Stimulated activated CD8-positive, alpha-beta memory T cell treated with anti-CD3 and anti-CD28 coated beads, Interleukin-2, amount 100 ng/mL, for 1 hour (primary cell): ENCODE measurements at places on chromosomes 12 and 14.
A peak's percentile ranks its signal among the peaks of the same experiment; 100 is the strongest.

GRCh38 chr12:68065687-68066086 lies 76.4 kb downstream of the IFNG-AS1 start:
- DNase-seq = no peak

- peak; percentile 73 for DNase-seq
These were observed 446 bp upstream of the SPATS2 start for GRCh38 chr12:49366652-49367380.

- DNase-seq = no peak
These were observed 30.4 kb upstream of the GCH1 start for GRCh38 chr14:54933006-54933405.

- no peak for DNase-seq
These were observed 13.3 kb downstream of the YBX3 start for GRCh38 chr12:10709808-10710207.

GRCh38 chr12:53048780-53049401 lies 974 bp upstream of the TNS2 start:
- DNase-seq = no peak

DNA sequence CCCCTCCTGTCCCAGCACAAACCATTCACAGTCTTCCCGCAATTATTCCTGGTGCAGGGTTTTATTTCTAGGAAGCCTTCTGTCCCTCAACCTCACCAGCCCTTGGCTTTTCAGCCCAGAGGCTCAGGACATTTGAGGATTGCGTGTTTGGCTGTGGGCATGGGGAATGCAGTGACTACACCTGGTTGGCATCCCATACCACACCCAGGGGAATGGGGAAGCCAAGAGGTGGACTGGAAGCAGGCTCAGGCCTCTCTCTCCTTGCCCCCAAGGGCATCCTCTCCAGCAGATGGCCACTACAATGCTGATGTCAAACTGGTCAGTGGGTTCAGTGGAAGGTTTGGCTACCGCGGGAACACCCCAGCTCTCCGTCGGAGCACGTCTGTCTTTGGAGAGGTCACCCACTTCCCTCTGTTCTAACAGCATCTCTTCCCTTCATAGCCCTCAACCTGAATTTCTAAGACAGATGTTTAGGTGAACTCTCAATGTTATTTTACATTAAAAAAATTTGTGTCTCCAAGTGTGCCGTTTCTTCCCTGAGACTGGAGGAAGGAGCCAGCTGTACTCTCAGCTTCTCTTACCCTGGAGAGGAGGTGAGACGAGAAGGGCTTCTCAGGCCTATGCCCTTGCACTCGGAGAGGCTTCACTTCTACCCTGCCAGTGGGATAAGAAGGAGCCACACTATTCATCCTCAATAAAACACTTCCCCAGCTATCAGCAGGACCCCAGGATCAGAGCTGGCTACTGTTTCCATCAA lies 35.5 kb downstream of the DCAF4 start:
- no peak for DNase-seq

DNA sequence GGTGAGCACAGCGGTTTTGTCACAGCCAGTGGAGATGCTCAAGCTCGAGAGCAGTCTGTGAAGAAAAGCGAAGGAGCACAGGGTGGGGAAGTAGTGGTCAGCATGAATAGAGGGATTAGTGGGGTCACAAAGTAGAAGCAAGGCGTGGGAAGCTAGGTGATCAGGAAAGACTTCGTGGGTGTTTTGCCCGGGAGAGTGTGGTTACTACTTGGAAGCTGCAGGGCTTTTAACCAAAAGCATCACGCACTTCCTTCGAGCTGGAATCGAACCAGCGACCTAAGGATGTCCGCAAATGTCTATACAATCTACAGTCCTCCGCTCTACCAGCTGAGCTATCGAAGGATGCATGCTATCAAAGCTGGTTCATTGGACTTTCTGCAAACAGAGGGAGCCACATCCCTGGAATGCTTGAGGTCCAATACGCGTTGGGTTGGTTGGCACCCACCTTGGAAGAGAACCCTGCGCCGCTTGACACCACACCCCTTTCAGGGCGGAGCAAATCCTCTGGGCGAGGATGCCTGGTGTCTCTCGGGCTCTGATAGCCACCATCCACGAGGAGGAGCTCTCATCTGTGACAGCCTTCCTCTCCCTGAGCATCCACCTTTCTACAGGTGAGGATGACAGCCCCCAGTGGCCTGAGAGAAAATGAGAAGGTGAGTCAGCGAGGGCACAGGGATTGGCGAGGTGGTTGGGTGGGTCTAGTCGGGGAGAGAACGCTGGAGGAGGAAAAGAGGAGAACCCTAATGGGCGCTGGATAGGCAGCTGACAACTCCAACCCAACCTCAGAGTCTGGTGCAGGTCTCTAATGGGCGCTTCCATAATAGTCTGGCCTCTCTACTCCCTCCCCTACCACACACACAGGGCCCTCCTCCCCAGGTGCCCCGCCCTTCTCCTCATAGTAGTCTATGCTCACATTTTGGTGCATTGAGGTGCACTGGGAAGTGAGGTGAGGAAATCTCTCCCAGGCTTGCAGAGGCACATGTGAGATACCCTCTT lies 16.0 kb upstream of the OR6S1 start:
- no peak for DNase-seq

DNA sequence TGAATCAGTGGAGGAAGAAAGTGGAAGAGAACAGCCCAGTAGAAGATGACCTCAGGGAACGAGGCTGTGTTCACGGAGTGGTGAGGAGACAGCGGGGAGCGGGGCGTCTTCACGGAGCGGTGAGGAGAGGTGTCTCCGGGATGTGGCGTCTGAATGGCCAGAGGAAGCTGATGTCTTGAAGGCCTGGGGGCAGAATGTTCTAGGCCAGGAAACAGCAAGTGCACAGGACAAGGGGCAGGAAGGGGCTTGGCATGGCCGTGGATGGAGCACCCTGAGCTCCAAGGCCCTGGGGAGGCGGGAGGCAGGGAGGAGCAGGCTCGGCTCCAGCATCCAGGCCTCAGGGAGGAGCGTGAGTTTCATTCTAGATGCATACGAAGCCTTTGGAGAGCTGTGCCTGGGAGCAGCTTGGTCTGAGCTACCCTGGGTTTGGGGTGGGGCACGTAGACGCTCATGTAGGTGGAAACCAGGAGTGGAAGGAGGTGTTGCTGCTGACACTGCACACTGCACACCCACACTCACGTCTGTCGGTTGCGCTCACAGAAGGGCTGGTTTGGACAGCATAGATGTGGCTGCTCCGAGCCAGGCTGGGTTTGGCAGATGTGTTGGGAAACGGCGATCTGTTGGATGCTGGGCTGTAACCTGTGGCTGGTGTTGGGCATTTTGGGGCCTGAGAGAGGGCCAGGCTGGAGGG lies 131.6 kb downstream of the ADGRD1 start:
- no peak for DNase-seq

GRCh38 chr14:95511687-95512086 lies 4.8 kb downstream of the SYNE3 start:
- DNase-seq = no peak

GRCh38 chr12:66063916-66064315 lies 66.6 kb downstream of the LLPH start:
- DNase-seq = no peak

GRCh38 chr12:25835385-25835784 lies 123.1 kb upstream of the RASSF8 start:
- DNase-seq = no peak

DNA sequence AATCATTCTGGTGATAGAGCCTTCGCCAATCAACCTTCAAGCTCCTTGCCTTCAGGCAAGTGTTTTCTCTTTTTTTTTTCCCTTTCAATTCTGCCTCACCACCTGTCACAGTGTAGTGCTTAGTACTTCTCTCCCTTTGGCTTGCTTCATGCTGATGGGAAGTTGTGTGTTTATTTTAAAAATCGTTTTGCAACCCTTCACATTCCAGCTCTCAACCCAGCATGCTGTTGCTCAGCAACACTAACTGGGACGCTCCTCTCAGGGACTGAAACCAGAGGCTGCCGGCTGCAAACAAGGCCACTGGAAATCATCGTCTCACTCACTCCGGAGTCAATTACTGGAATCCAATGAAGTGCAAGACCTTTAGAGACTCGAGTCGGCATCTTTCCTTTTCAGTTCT lies 342.7 kb downstream of the PRKD1 start:
- no peak for DNase-seq

GRCh38 chr12:9669019-9669326 lies 540 bp upstream of the CLEC2D start:
- DNase-seq = no peak

GRCh38 chr14:93713726-93714405 lies 74.4 kb downstream of the PRIMA1 start:
- DNase-seq = no peak

- no peak for DNase-seq
These were observed 214.0 kb upstream of the MIS18BP1 start for GRCh38 chr14:45467023-45467422.

GRCh38 chr12:14769969-14770495 lies 33.2 kb downstream of the WBP11 start:
- DNase-seq = peak; percentile 77

GRCh38 chr14:105059035-105059924 lies 6.0 kb downstream of the GPR132 start:
- DNase-seq = no peak

GRCh38 chr12:45464699-45465098 lies 248.8 kb downstream of the ANO6 start:
- no peak for DNase-seq

DNA sequence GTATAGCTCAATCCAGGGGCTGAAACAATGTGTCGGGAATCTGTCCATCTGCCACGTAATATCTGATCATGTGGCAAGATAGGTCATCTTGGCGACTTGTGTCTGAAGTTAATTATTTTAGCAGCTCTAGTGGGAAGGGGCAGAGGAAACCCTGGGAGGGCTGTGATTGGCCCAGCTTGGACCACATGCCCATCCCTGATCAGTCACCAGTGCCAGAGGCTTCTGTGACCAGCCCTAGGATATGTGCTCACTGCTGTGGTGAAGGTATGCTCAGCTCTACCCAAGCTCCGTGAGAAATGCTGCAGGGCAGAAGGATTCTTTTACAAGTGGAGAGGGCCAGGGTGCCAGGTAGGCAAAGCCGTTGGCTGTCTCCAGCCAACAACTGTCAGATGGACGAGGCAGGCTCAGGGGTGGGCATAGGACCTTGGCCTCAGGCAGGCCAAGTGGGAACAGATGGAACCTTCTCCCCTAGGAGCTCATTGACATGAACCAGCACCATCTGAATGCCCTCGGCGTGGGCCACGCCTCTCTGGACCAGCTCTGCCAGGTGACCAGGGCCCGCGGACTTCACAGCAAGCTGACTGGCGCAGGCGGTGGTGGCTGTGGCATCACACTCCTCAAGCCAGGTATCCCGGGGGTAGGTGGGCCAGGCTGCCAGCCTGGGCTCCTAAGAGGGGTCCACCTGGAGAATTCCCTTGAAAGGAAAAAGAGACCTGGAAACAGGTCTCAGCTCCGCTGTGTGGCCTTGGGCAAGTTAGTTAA lies 21.1 kb downstream of the MVK start:
- DNase-seq = no peak

GRCh38 chr12:22684140-22685118 lies 59.5 kb downstream of the ETNK1 start:
- no peak for DNase-seq

DNA sequence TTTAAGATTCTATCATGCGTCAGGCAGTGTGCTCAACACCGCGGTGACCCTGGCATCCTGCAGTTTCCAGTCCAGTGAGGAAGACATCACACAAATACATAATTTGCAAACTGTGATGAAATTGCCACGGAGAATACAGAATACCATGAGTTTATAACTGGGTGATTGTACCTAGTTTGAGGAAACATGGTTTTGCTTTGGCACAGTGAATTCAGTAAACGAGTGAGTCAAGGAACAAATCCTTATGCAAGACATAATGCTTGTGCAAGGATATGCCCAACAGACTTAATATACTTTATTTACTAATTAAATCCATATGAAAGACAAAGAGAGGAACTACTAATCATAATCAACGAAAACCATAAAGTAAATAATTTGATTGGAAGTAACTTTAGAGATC lies 311.8 kb upstream of the TMTC1 start:
- no peak for DNase-seq

DNA sequence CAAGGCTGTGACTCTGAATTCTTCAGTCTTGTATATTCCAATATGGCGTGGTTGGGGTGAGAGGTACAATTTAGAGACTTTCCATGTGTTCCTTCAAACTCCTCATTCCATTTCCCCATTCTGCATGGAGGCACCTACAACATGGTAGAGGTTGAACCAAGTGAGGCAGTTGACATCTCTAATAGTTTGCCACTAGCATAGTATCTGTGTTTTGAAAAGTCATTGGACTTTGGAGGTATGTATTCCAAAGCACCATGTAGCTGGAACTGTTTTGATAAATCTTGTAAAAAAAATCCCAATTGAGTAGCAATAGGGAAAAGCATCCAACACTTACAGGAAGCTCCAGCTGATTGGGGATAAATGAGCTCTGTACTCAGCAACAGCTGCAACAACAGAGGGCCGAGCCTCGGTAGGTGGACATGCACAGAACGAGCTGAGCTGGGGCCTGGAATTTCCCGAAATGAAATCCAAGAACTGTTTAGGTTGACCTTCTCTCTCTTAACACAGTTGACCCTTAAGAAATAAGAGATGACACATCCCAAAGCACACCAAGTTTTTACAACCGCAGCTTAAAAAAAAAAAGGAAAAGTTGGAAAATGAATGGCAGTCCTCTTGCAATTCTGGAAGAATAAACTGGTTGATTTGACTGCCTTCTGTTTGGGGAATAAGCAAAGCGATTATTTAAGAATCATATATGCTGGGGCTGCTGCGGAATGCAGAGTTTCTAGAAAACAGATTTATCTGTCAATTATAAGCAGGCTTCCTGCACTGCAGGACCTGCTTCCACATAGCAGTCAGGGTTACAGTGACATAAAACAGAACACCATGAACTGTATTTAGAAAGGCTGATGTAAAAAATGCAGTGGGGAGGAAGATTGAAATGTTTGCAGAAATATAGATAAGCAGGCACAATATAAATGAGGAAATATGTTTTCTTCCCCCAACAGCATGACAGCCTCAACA lies 194.6 kb upstream of the KRR1 start:
- DNase-seq = no peak

- DNase-seq = no peak
These were observed 13.4 kb downstream of the NCAPD2 start for GRCh38 chr12:6507102-6507998.

DNA sequence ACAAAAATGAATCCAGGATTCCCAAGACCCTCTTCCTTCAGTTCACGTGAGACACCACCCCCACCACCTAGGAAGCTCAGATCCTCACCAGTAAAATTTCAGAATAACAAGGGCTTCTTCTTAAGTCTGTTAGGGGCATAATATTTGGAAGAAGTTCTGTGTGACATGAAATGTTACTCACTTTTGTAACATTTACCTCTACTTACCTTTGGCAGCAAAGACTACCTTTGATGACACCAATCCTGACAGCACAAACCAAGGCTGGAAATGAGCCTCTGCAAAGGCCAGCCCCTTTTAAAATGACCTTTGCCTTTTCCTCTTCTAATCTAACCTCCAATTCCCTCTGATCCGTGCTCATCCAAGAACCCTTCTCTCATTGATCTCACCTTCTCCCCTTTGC lies 19.4 kb upstream of the KRT77 start:
- DNase-seq = no peak

DNA sequence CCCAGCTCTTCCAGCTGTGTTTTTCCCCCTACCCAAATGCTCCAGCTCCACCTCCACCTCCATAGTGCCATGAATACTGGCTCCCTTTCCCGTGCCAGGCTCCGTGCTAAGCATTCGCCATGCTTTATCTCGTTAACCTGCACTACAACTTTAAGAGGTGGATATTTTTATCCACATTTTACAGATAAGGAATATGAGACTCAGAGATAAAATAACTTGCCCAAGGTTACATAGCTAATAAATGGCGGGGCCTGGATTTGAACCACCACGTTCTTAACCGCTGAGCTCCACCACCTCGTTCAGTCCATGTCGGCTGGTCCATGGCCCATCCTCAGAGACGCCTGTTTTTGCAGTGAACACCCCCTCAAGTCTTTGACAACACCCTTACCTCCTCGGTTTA lies 115.0 kb downstream of the ZFP36L1 start:
- no peak for DNase-seq

GRCh38 chr12:53502331-53502730 lies 1.2 kb downstream of the TARBP2 start:
- DNase-seq = no peak
